Activated CD4-positive, CD25-positive, alpha-beta regulatory T cell treated with anti-CD3 and anti-CD28 coated beads, Interleukin-2, amount 50 U/mL, for 16 hours (primary cell): ENCODE measurements at places on chromosomes 6 and 20.

DNA sequence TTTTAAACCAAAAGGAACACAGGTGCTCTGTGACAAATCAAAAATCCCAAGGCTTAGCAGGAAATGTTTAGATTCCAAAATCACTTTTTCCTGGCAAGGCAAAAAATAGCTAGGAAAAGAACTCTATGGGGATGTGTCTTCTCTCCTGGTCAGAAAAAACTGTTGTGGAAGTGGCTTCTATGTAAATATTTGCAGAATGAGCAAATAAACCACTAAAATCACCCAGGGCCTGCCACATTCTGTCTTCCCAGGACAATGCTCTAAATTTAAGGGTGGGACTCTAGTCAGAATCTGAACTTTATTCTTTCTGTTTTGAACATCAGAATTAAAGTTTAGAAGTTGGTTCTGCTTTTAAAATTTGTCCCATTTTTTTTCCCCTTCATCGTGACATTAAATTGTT lies 29.3 kb downstream of the GCM1 start:
- no peak for DNase-seq

DNA sequence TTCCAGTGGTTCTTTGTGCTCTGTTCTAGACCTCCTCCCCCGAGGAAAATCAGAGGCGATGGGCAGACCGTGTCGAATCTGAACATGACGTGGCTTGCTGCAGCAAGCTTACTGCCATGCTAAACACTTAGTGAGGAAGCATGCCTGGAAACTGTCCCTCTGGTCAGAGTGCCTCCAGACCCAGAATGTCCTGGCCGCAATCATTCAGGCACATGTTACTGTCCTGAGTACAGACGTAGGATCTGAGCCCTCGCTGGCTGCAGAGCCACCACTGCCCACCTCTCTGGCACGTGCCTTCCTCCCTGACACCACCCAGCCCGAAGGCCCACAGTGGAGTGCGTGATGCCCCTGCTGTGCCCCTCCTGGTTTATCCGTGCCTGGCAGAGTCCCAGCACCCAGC lies 163.6 kb downstream of the SYNDIG1 start:
- no peak for DNase-seq

- DNase-seq, result no peak
These were observed 153.4 kb downstream of the DTNBP1 start for GRCh38 chr6:15509335-15509933.

- DNase-seq, result no peak
These were observed 79.5 kb downstream of the ZMYND8 start for GRCh38 chr20:47276851-47277534.

GRCh38 chr6:138157986-138158638 lies 3.6 kb upstream of the ARFGEF3 start:
- no peak for DNase-seq

DNA sequence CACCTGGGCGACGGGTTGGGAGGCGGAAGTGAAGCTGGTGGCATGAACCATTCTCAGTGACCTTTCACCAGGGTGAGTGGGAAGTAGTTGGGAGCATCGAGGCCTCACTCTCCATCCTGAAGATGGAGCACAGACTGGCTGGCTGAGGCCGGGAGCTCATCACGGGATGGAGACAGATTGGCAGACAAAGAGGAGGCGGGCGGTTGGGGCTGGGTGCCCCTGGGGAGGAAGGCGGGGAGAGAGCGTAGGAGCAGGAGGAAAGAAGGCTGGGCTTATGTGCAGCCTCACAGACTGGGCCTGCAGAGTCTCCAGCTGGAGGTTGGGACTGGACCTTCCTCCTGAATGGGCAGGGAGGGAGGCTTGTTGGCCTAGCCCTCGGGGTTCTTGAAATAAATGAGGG lies 44.2 kb upstream of the SCRT2 start:
- DNase-seq, result no peak

- DNase-seq, result no peak
These were observed 173.0 kb downstream of the NFATC2 start for GRCh38 chr20:51369503-51369902.

- DNase-seq, result no peak
These were observed 670.2 kb downstream of the RFPL4B start for GRCh38 chr6:113017353-113017752.

DNA sequence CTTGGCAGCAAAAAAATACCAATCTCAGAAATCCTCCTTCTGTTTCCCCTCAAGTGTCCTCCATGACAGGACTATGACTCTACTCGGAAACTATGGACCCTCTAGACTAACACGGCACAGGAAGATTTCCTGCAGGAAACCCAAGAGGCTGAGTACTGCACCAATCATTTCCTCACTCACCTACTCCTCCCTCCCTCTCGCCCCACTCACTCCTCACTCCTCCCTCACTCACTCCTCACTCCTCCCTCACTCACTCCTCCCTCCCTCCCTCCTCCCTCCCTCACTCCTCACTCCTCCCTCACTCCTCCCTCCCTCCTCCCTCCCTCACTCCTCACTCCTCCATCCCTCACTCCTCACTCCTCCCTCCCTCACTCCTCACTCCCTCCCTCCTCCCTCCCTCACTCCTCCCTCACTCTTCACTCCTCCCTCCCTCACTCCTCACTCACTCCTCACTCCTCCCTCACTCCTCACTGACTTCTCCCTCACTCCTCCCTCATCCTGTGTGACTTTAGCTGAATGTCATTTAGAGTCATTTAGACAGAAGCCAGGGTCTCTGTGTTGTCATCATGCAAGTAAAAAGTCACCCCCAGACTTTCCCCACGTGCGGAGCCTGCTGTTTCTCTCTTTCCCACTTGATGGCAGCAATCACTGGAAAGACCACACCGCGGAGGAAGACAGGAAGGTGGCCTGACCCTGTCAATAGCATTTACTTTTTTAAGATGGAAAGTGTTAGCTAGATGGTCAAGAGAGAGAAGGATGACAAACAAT lies 226.8 kb upstream of the PDE10A start:
- no peak for DNase-seq

DNA sequence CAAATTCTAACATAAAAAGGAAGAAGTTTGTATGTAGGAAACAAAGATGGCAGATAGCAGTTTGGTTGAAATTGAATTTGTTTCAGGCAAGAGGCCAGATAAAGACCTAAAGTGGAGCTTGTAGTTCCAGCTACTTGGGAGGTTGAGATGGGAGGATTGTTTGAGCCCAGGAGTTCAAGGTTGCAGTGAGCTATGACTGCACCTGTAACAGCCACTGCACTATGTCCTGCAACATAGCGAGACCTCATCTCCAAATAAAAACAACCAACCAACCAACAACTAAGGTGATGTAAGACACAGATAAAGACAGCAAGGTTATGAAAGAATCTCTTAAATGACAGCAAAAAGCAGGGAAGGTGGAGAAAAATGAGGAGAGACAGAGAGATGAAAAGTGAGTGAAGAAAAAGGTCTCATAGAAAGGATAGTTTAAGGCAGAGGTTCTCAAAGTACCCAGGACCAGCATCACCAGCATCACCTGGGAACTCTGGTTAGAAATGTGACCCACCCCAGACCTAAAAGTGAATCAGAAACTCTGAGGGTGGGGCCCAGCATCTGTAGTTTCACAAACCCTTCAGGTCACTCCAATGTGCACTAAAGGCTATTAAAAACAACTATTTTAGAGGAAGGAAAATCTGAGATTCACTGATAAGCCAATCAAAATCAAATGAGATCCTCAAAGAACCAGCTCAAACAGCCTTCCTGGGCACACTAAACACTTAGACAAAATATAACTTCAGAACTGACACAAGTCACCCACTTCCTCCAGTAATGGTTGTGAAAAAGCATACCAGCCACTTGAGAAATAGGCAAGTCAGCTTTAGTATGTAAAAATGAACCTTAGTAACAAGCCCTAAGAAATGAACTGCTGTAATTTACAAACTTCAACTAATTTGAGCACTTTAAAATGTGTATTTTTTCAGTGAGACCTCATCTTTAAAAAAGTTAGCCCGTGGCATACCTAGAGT lies 57.6 kb downstream of the FAM184A start:
- no peak for DNase-seq

GRCh38 chr6:4169028-4169789 lies 33.8 kb upstream of the ECI2 start:
- DNase-seq, result no peak

DNA sequence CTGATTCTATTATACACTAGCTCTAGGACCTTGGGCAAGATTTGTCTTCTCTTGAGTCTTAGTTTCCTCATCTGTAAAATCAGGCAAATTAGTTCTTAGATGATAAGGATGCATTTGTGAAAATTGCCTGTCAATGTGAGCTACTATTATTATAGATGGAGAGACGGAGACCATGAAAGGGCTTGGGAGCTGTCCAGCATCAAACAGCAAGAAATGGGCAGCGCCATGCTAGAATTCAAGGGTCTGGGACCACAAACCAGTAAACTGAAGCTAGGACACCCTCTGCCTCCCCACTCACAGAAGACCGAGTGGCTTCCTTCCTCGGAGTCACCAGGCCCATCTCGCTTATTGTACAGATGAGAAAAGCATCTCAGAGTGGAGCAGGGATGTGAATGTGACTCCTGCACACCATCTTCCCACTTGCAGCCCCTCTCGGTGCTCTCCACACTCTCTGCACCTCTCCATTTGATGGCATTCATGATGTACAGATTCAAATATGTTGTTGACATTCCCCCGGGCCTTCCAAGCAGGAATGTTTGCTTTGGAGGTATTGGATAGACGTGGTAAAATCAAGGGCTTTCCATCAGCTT lies 24.1 kb upstream of the BPIFA3 start:
- DNase-seq, result no peak
